Ascending aorta (tissue), 2 donors: ENCODE measurements at places on chromosomes 2 and 18.

GRCh38 chr2:228247335-228247734 lies 65.8 kb upstream of the SPHKAP start:
- no peak for DNase-seq

- no peak for DNase-seq
Observed at GRCh38 chr2:175931805-175932204, 70.3 kb downstream of the LNPK start.

GRCh38 chr2:44947028-44947375 lies 5.5 kb downstream of the SIX3 start:
- no peak for DNase-seq

- DNase-seq, result no peak
Observed at GRCh38 chr2:198571393-198571792, 767.0 kb downstream of the PLCL1 start.

- no peak for DNase-seq
Observed at GRCh38 chr18:49247781-49248180, 212.7 kb downstream of the DYM start.

GRCh38 chr2:63424329-63425078 lies 163.8 kb downstream of the WDPCP start:
- DNase-seq, result peak; percentile 53

DNA sequence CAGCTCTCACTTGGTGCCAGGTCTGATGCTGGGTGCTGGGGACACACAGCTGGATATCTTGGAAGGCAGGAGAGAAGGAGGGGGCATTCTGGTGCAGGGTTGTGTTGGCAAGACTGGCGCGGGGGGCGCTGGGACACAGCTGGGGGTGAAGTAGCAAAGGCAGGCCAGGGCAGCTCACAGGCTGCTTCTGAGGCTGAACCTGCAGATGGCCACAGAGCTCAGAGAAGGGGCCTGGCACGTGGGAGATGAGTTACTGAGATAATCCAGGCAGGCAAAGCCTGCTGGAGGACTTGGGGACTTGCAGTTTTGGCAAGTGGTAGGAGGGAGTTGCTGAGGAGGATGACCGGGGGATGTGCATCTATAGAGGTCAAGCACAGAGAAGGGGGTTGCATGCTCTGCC lies 16.2 kb upstream of the DGKD start:
- DNase-seq, result no peak

DNA sequence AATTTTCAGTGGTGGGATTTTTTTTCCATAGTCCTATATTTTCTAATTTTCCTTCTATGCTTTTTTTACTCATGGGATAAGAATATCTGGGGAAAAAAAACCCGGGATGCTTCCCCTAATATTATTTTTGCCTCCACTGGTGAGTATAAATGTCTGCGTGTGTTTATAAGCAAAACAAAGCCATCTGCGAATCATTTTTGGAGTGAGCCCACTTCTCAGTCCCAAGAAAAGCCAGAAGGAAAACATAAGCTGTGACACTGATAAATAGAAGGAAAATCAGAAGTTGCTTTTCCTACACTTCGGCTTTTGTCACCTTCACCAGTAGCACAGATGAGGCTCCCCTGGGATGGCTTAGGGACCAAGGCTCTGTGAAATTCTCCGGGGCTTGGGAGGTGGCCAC lies 134.7 kb upstream of the PID1 start:
- no peak for DNase-seq

GRCh38 chr2:185894223-185894622 lies 155.6 kb downstream of the FSIP2 start:
- no peak for DNase-seq

DNA sequence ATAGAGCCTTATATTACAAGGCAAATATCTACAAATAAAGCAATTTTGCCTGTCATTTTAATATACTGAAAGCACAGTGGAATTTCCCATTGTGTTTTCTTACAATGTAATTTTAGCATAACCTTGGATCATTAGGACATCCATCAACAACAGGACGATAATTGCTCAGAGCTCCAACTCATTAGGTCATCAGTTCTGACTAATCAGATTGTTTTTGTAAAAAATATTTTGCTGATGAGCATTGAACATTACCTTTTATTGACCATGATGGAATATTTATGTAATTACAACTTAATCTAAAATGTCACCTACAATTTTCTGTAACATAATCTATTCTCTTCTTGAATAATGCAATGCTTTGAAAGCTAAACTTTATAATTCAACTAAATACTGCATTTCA lies 215.3 kb upstream of the DSEL start:
- no peak for DNase-seq

GRCh38 chr18:32438173-32438572 lies 32.5 kb downstream of the GAREM1 start:
- no peak for DNase-seq

GRCh38 chr2:24543252-24543651 lies 52.2 kb downstream of the NCOA1 start:
- DNase-seq, result no peak

GRCh38 chr2:189362283-189362682 lies 79.0 kb upstream of the WDR75 start:
- no peak for DNase-seq

DNA sequence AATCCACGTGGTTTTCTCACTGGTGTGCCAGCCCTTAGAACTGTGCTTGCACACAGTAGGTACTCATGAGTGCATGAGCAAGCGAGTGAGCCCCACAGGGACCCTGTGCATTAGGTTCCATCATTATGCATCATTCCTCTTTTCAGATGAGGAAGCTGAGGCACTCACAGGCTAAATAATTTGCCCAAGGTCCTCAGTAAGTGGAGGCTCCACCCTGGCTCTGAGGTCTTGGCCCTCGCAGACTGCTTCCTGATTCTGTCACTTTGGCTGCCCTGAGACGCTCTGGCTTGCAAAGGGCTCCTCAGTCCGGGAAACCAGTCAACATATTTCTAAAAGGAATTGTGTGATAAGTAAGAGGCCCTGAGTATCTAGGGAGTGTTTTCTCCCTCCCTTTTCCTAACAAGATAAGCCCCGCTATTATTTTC lies 71.7 kb downstream of the IL1R2 start:
- DNase-seq, result peak; percentile 53

DNA sequence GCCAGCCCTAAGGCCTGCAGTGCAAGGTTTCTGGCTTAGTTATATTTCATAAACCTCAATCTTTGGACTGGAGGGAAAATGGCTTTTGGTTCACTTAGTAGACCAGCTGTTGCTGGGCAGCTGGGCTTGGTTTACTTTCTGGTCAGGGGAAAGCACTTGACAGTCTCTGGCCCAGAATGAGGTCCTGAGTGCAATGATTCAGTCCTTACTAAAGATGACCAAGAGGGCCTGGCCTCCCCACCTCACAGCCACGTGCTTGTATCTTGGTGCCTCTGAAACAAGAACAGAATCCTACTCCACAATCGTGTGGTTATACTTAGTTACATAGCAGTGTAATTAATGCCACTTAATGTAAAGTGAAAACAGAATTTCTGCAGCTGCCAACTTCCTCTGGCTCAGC lies 325.5 kb upstream of the MEIS1 start:
- DNase-seq, result no peak

DNA sequence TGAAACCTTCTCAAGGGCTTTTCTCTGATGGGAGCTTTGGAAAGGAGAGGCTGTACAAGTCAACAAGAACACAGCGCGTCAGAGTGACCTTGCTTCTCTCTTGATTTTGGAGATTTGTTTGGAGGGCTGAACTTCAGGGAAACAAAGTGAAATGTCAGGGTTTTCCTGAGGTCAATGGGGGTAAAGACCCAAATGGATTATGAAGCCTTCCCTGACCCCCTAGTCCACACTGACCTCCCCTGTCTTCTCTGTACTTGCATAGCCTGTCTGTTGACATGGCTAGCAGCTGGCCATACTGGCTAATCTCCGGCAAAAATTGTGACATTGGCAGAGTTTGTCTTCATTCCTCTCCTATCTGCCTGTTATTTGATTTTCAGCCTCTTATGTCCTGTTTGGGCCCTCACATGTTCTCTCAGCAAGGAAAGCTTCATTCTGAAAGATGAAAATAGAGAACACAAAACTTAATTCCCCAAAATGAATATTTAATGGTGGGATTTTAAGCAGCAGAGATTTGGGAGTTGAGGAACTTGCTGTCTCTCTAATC lies 149.3 kb upstream of the HAAO start:
- DNase-seq, result no peak

- no peak for DNase-seq
Observed at GRCh38 chr2:36964496-36965058, 1.8 kb downstream of the STRN start.

GRCh38 chr18:31102025-31102684 lies at the start of gene DSC2:
Gene DSC2, minus strand, starts transcription at chr18:31102421. Its CDS starts 450 bp downstream, at chr18:31101971.
- peak; percentile 63 for DNase-seq

DNA sequence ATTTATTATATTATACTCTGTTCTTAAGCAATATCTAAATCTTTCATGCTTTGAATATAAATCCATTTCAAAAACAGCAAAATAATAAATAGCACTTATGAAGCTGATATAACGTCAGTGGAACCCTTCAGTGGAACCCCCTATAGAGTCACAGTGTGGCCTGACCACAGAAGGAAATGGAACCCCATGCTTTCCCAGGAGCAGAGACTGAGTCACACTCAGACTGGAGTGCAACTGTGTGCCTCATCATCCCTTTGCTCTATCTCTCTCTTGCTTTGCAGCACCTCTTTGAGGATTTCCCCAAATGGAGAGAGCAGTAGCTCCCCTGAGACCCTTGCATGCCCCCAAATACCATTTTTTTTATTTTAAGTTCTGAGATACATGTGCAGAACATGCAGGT lies 13.1 kb downstream of the NXPH2 start:
- DNase-seq, result no peak

GRCh38 chr2:36397728-36398413 lies 42.3 kb downstream of the CRIM1 start:
- DNase-seq, result no peak

GRCh38 chr18:68839701-68840100 lies 41.8 kb downstream of the CCDC102B start:
- DNase-seq, result no peak

GRCh38 chr2:205324355-205324754 lies 357.9 kb upstream of the NRP2 start:
- no peak for DNase-seq

DNA sequence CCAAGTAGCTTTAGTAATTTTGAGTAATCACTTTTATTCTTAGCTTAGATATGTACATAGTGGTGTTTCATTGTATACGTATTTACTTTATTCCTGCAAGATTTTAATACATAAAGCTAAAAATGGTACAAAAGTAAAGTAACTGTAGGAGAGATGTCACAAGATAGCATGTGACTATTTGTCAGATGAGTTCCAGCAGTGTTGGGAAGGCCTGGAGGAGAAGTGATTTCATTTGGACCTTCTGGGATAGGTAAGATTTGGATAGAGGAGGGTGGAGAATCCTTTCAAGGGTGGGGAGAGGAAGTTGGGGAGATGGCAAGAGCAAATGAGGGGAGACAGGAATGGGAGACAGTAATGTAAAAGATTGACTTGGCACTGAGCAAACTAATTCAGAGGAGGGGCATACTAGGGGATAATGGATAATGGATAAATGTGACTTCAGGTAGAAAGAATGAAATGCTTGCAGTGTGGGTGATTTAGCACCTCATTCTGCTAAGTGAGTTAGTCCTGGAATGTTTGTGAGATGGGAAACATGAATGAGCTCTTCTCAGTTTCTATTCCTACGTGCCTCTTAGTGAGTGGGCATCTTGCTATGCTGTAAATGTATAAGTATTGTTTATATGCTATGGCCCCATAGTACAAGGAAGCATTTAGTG lies 10.5 kb downstream of the WDR43 start:
- DNase-seq, result no peak

DNA sequence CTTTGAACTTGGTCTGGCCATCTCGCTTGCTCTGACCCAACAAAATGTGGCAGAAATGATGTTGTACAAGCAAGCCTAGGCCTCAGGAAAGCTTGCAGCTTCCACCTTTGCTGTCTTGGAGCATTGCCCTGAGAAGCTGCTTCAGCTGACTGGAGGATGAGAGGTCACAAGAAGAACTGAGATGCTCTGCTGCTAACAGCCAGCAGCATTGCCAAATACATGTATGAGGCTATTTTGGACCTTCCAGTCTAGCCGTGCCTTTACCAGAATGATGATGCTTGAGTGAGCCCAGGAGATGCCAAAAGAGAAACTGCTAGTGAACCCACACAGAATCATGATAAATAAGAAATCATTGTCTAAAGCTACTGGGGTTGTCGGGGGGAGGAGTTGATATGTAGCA lies 13.2 kb upstream of the ITGAV start:
- DNase-seq, result no peak

DNA sequence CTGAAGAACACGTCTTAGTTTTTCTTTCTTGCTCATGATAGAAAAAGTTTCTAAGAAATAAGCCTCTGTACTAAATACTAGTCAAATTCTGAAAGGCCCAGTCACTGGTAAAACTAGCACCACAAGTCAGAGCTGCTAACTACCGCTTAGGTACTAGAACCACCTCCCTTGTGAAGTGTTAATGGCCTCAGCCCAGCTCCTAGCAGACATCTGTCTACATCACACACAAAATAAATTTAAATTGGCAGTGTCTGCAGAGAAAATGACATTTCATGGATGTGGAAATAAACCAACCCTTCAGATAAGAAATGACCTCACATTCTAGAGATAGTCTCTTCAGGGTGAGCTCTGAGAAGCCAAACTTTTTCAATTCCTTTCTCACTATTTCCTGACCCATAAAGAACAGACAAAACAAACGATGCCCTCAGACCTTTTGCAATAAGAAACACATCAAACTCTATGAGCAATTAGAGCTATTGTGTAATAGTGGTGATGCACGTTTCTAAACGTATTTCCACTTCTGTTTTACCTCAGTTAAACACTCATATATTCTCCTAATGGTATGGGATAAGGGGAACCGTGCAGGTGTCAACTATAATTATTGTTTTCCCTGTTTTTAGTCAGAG lies 70.3 kb upstream of the DSG1 start:
- DNase-seq, result no peak

DNA sequence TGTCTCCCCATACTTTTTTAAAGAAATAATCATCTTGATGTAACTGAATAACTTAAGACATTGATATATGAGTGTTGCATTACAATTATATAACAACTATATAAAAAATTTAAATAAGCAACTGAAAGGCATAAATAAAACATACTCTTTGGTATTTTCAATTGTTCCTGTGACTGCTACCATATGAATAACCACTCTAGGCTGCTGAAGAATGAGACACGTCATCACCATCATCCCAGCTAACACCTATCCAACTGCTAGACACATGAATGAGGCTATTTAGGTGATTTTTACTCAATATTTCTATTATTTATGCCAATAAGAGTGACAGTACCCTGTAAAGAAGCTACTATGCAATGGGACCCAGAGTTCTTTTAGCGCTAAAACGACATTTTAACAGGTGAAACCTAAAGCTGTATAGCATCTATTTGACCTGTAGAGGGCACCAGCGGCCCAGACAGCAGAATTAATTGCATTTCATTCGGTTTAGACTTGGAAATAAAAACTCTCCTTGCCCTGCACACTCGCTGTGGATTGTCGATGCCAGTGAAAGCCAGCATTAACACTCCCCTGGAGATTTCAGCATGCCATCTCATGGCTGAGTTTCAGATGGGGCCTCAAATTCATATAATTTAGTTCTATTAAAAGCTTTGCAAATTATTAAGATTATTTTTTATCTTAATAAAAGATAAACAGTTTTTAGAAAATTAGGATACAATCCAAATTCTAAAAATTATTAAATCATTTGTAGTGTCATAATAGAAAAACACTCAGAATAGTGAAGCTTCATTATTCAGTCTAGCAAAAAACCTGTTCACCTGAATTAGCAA lies 89.4 kb upstream of the MAP2 start:
- no peak for DNase-seq

- DNase-seq, result no peak
Observed at GRCh38 chr2:207771421-207771820, 1.7 kb upstream of the FZD5 start.

- peak; percentile 44 for DNase-seq
Observed at GRCh38 chr18:79853303-79853992, 55.7 kb downstream of the KCNG2 start.
